ENCODE measurements at places on chromosomes 12 and 14.

DNA sequence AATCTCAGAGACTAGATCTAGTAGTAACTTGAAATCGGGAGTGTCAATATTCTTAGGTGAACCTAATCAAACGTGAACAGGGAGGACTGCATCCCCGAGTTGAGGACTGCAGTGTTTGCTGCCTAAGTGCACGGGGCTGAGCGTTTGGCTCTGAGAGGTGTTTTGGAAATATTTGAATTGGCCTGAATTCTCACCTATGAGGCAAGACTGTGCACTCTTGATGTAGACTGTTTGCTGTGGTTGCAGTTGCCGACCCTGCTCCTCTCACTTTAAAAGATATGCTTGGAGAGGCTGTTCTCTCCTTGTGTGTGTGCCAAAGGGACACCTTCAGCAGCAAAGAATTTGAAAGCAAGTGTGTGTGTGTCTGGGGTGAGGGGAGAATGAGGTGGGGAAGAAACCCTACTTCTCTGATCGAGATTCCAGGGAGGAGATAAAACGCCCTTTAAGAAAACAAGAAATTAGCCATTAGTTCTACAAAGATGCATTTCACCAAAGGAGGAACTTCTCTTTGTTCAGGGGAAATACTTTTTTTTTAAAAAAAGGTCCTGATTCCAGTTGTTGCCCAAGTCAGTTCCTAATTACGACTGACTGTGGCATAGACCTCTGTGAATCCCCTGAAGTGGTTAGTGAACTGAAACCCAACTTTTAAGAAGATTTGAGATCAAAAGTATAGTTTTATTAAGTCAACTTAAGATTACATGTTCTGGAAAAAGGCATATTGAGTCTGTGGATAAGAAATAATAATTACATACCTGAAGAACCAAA lies 106.6 kb downstream of the DYRK2 start:
- no peak for DNase-seq

DNA sequence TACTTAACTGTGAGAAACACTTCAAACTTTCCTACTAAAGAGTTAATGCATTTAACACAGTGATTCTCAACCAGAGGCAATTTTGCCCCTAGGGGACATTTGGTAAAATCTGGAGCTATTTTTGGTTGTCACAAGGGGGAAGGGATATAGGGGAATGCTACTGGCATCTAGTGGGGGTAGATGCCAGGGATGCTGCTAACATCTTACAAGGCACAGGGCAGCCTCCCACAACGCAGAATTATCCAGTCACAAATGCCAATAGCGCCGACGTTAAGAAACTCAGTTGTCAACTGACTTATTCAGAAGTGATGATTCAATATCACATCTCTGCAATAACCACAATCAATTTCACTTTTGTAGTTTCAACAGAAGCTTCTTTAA lies 2.0 kb downstream of the EEA1 start:
- no peak for DNase-seq

DNA sequence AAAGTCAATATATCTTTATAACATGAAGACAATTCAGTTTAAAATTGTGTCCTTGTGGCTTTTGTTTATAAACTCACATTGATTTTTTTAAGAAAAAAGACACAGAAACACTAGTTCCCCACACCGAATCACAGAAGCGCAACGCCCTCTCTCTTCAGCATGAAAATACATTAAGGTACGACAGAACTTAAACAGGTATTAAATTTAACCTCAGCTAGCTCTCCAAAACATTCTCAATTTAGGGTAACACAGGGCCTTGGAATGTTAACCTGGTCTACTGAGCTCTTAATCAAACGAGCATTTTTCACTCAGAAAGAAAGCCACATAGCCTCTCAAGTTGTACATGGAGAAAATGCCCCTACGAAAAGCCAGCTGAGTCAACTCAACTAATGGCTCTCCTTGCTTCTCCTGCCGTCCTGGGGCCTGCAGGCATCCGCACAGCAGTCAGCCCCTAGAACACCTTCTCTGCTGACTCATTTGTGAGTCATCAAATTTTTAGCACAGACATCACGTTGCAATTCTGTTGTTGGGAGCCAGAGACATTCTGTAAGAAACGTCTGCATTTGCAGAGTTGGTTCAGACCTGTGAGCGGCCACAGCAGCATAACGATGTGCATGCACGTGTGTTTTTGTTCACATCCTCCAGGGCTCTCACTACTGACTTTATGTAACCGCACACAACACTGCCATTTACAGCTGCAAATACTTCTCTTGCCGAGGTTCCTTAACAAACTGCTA lies 141.6 kb downstream of the ITPR2 start:
- no peak for DNase-seq

DNA sequence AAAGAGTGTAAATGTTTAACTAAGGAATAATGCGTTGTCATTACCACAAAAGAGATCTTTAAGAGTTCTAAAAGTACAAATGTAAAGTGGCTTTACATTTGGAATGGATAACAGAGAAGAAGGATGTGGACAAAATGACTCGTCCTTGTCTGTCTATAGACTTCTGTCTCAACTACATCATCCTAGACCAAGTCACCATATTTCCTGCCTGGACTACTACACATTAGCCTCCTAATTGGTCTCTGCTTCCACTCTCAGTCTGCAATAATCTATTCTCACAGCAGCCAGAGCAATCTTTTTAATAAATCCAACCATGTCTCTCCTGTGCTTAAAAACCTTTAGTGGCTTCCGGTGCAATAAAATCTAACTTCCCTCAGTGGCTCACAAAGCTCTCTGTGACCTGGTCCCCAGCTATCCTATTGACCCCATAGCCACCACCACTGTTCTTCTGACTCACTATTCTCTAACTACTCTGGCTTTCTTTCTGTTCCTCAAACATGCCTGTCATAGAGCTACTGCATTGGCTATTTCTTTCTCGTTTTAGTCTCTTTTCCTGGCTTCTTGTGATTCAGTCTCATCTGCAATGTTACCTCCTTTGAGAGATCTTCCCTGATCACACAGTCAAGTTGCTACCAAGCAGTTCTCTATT lies 91.1 kb downstream of the MYF5 start:
- DNase-seq: no peak

DNA sequence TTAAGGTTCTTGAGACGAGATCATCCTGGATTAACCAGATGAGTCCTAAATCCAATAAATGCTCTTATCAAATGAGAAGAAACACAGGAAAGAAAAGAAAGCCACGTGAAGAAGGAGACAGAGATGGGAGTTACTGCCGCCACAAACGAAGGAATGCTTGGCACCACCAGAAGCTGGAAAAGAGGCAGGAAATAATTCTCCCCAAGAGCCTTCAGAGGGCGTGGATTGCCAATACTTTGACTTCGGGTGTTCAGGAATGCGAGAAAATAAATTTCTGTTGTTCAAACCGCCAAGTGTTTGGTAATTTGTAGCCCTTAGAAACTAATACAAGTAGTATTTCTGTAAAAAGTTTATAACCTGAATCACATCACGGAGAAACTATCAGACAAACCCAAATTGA lies 31.3 kb downstream of the ABCD2 start:
- DNase-seq: no peak

DNA sequence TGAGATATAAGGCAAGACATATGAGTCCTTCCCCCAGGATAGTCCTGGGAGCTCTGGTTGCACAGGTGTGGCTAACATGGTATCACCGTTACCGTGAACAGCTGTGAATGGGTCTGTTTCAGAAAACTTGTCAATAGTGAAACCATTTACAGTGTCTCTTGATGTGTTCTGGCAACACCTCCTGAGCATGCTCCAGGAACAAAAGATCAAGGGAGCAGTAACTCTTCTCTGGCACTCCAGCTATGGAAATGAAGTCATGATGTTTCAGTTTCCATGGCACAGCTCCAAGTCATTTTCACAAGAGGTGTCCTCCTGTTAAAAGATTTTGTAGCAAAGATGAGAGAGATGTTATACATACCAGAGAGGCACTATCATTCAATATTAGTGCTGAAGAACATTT lies 253.7 kb downstream of the SNAPC1 start:
- no peak for DNase-seq

- DNase-seq: no peak
These were observed 19.5 kb downstream of the FBXL14 start for GRCh38 chr12:1574865-1575259.

DNA sequence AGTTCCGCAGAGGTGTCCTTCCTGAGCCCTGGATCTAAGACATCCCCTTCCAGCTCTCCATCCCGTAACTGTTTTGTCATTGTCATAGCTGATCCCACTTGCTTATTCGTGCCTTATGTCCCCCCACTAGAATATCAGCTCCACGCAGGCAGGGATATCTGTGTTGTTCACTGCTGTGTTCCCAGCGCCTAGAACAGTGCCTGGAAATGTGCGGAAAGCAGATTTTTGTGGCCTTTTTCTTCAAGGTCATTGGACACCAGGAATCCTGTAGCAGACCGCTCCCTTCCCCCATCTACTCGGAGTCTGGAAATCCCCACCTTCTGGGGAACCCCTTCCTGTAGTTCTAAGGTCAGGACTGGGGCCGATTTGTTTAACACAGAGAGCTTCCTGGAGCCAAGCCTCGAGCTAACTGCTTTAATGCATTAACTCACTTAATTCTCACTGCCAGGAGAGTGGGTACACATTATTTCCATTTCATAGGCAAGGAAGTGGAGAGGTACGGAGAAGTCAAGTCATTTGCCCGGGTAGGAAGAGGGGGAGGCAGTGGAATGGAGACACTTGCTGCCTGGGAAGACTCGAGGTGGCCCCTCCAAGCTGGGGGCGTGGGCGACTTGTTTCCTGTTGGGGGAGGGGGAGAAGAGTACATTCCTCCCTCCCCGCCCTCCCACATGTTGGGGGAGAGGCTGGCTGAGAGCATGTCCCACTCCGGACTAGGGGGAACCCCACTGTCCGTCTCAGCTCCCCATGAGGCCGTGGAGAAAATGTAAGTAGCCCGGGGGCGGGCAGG lies 1.2 kb upstream of the SH2B3 start:
- DNase-seq: peak; percentile 55

- DNase-seq: no peak
These were observed at the start of gene ARHGEF25 for GRCh38 chr12:57611108-57611826. TSS of gene ARHGEF25 (plus strand) at chr12:57611435. CDS start at chr12:57611895, 460 bp downstream.

DNA sequence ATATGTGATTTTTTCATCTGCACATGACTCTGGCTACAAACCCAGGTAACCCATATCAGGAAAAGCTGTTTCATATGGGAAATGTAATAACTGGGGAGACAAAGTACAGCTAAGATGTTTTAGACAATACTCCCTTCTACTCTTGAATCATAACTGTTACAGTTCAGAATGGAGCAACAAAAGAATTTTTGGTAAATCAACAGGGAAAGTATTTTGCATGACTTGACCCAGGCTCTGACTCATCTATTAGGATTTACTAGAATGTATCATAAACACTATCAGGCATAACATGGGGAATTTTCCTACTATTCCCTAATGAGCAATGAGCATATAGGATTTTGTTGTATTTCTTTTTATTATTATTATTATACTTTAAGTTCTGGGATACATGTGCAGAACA lies 553.0 kb downstream of the SLC16A7 start:
- DNase-seq: no peak

DNA sequence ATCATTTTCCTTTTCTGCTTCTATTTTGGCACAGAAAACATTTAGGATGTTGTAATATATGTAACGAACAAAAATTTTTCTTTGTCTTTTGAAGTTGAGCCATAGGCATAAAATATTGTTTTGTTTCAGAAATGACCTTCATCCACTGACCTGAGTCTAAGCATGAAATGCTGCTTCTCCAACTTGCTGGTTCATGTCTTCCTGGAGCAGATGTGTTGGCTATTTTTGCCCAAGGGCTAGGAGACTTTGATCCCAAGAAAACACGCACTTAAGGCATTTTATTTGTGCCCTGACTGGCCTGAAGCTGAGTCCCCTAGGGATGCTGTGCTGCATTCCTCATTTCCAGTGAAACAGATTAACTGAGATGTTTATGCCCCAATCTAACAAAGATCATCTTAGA lies 27.2 kb upstream of the ALG10B start:
- DNase-seq: no peak

DNA sequence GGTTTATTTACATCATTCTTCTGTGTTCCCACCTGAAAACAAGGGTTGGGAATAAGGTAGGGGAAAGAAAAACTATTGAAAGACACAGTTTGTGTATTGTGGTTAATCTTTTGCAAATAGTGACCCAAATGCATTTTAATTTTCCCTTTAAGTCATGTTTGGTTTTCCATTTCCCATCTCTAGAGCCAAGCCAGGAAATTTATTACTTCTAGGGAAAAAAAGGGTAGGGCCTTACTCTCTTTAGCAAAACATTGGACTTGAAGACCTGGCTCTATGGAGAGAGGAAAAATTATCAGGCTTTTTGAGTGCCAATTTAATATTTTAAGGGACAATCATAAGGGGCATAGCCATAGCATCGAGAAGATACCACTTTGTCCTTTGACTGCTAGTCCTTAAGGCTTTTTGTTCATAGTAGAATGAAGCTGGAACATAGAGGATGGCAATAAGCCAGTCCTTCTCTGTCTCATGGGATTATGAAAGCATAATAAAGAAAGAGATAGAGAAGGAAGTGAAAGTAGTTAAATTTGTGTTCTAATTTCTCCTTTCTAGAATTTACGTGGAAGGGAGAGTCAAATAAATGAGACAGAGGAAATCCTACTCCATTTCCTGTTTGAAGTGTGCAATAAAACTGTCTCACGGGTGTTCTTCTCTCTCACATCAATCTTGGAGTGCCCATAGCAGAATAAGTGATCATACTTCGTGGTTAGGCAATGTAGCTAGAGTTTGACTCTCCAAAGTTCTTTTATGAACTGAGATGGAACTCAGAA lies 50.9 kb upstream of the PPFIA2 start:
- no peak for DNase-seq

- DNase-seq: no peak
These were observed 11.0 kb upstream of the PLEKHG3 start for GRCh38 chr14:64692986-64693809.

DNA sequence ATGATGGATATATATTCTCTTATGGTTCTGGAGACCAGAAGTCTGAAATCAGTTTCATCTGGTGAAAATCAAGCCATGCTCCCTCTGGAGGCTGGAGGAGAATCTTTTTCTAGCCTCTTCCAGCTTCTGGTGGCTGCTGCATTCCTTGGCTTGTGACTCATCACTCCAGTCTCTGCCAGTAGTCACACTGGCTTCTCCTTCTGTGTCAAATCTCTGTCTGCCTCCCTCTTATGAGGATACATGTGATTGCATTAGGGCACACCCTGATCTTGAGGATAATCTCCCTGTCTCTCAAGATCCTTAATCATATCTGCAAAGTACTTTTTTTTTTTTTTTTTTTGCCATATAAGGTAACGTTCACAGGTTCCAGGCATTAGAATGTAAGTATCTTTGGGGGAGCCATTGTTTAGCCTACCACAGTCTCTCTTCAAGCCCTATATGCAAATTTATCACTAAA lies 17.7 kb downstream of the DNAL1 start:
- DNase-seq: no peak

- DNase-seq: no peak
These were observed 118.6 kb upstream of the SYT1 start for GRCh38 chr12:78746001-78746400.

- no peak for DNase-seq
These were observed 105.1 kb downstream of the TMTC3 start for GRCh38 chr12:88247241-88247643.

DNA sequence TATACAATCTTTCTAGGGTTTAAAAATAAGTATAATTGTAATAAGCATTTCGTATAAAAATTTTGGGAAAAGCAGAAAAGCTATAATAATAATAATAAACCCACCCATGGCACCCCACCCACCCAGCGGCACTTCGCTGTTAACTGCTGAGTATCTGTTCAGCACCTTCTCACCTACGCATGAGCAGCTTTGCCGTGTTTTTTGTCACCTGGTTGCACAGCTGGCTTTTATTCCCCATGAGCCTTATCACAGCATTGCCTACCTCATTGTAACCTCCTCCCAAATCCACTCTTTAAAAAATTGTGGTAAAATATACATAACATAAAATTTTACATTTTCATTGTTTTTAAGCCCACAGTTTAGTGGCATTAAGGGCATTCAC lies 34.7 kb downstream of the CYP46A1 start:
- no peak for DNase-seq

- DNase-seq: no peak
These were observed 126.5 kb upstream of the CCND2 start for GRCh38 chr12:4147031-4147481.
